ENCODE measurements at places on chromosomes 6 and 20. TPM values are rescaled to one million over a fixed set of nuclear protein-coding genes. Genes with fewer than 3 reads are reported as not detected.

DNA sequence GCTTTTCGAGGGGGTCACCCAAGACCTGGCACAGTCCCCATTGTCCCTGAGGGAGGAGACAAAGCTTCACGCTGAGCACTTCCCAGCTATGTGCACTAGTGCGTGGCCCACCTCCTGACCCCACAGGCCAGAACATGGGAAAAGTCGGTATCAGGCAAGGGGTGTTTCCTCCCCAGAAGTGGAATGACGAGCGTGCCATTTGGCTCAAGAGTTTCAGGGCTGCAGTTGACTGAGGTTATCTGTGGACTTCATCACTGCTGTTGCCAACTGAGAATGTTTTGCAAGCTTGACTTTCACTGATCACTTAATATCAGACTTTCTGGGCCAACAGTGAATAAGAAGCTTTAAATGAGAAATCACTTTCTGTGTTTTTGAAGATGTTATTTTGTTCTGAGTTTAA is 137.0 kb upstream of the AFDN start:
- no peaks in the 10 kb centered on the region for H3K36me3 ChIP-seq
- no peak overlapping the region for H3K4me3 ChIP-seq
- DNase-seq = no peak
- no peaks in the 10 kb centered on the region for H3K27me3 ChIP-seq

GRCh38 chr6:158591134-158591809 is 31.4 kb downstream of the TMEM181 start:
- no peaks in the 10 kb centered on the region for H3K4me1 ChIP-seq
- no peaks in the 10 kb centered on the region for H3K27me3 ChIP-seq
- DNase-seq = no peak
- no peak overlapping the region for H3K4me3 ChIP-seq

- peak overlapping the region; percentile 48 for H3K27ac ChIP-seq
- H3K36me3 ChIP-seq = no peaks in the 10 kb centered on the region
- H3K27me3 ChIP-seq = no peaks in the 10 kb centered on the region
These were observed 52.5 kb downstream of the BCAS1 start for GRCh38 chr20:54017846-54018245.

DNA sequence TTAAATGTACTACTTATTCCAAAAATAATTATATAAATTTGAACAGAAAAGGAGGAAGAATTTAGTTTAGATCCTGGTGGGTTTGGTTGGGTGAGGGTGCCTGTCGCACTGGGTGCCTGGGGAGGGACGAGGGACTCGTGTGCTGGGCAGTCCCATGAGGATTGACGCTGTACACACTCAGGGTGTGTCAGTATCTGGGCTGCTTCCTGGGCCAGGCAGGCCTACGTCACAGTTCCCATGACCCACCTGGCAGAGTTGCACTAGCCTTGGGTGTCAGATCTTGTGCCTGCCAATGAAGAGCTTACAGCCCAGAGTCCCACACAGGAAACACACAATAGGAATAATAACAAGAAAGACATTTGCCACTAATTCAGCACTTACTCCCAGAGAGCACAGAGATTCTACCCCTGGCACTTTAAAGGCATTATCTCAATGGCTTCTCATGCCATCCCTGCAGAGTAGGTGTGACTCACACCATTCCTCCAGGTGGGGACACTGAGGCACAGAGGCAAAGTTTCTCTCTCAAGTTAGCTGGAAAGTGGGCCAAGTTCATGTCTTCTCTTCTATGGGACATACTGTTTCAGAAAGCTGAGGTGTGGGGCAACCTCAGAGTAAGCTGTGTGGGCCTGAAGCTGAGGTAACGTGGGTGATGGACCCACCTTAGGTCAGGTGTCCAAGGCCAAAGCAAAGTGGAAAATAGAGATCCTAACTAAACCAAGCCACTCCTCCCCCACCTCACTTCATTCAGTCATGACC is 1.3 kb upstream of the SDCBP2 start:
- H3K36me3 ChIP-seq = peaks cover 5% of the 10 kb centered on the region
- H3K27ac ChIP-seq = peak overlapping the region; percentile 100
- H3K4me3 ChIP-seq = no peak overlapping the region
- H3K4me1 ChIP-seq = peaks cover 54% of the 10 kb centered on the region
- H3K27me3 ChIP-seq = no peaks in the 10 kb centered on the region

DNA sequence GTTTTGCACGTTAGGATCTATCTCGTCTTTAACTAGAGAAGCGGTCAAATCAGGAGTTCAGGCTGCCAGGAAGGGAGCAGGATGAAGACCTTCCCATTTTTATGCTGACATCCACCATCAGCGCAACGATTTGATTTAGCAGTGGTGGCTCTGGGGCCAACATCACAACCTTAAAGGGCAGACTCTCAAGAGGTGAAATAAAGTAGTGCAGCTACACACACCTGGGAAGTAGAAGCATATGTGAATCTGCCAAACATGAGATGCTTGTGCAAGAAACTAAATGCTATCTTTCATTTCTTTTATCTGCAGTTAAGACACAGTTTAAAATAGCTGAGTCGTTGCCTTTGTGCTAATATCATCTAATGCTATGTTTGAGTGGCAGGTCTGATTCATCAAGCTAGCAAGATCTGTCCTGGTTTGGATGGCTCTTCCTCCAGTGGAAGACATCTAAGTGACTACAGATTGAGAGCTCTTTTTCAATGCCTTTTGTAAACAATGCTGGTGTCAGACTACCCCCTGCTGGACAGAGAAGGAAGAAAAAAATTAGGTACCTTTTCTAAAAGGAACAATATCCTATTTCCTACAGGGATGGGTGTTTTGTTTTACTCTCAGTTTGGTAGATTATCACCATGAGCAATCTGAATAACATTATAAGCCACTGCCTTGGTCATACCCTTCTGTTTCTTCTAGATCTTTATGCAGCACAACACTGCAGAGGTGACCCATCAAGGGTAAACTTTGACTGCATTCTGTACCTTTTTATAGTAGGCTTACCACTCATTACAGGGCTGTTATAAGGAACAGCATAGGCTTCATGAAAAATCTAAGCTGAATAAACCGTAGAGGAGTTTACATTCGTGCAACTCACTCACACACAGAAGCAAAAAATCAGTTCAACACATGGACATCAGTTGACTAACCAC is 171.6 kb upstream of the FBXL4 start:
- no peak overlapping the region for H3K27ac ChIP-seq
- H3K4me3 ChIP-seq = no peak overlapping the region
- no peaks in the 10 kb centered on the region for H3K4me1 ChIP-seq
- DNase-seq = no peak
- H3K27me3 ChIP-seq = peaks cover 4% of the 10 kb centered on the region

DNA sequence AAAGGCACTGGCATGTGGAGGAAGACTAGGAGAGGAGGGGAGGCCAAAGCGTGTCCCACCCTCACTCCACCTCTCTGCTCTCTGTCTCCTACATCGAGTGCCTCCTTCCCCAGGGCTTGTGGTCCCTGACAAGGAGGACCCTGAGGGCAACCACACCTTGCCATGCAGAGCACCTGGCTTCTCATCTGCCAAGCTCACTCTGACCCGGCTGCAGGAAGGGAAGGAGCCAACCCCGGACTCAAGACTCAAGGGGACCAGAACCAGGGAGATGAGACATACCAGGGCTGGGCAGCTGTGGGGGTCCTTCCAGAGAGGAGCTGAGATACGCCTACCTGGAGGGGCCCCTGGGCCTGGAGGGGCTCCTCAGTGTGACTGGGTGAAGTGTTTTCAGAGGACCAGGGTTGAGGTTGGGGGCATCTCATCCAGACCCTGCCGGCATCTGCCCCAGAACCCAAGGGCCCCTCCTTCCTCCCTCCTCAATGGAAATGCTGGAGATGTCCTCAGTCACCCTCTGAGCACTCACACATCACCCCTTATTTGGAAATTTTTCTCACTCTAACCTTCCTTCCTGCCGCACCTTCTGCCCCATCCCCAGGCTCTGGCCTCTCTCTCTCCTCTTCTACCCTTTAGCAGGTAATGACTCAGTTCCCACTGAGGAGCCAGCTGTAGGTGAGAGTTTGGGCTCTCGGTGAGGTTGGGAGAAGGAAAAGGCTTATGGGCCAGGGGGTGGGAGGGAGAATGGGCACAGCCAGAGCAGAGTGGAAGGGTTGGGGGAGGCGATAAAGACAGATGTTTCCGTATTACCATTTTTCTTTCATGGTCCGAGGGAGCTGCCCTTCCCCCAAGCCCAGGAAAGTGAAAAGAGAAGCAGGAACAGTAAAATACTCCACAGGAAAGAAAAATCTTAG is 32.0 kb upstream of the POU5F1 start:
- peak overlapping the region; percentile 81 for H3K27ac ChIP-seq
- H3K4me1 ChIP-seq = peaks cover 34% of the 10 kb centered on the region
- DNase-seq = no peak

GRCh38 chr6:95819939-95820338 is 195.8 kb upstream of the FUT9 start:
- DNase-seq = no peak
- H3K27me3 ChIP-seq = no peaks in the 10 kb centered on the region
- no peaks in the 10 kb centered on the region for H3K36me3 ChIP-seq

GRCh38 chr6:88825856-88826255 is 137.6 kb downstream of the RNGTT start:
- no peaks in the 10 kb centered on the region for H3K27me3 ChIP-seq
- H3K4me3 ChIP-seq = no peak overlapping the region
- DNase-seq = no peak
- H3K4me1 ChIP-seq = no peaks in the 10 kb centered on the region

DNA sequence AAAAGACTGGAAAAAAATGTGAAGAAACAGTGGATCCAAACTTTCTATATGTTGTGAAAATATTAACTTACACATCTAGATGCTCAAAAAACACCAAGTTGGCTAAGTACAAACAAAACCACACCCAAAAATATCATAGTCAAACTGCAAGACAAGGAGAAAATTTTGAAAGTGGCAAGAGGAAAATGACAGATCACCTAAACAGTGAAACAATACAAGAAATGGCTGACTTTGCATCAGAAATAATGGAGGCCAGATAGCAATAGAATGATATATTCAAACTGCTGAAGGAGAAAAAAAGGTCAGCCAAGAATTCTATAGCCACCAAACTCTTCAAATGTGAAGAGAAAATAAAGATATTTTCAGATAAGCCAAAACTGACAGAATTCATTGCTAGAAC is 22.4 kb upstream of the UST start:
- no peaks in the 10 kb centered on the region for H3K27me3 ChIP-seq
- H3K27ac ChIP-seq = no peak overlapping the region
- no peak overlapping the region for H3K4me3 ChIP-seq
- no peak for DNase-seq
- no peaks in the 10 kb centered on the region for H3K4me1 ChIP-seq

- H3K27me3 ChIP-seq = no peaks in the 10 kb centered on the region
- no peak for DNase-seq
- no peak overlapping the region for H3K4me3 ChIP-seq
- H3K27ac ChIP-seq = no peak overlapping the region
These were observed 87.1 kb downstream of the CDC5L start for GRCh38 chr6:44474643-44475042.

GRCh38 chr6:38591439-38591838 is 48.3 kb downstream of the BTBD9 start:
- no peaks in the 10 kb centered on the region for H3K27me3 ChIP-seq
- H3K36me3 ChIP-seq = peaks cover 33% of the 10 kb centered on the region
- no peak overlapping the region for H3K27ac ChIP-seq
- DNase-seq = no peak

- no peak overlapping the region for H3K27ac ChIP-seq
- no peak overlapping the region for H3K4me3 ChIP-seq
- H3K27me3 ChIP-seq = no peaks in the 10 kb centered on the region
- peak; percentile 75 for DNase-seq
- no peaks in the 10 kb centered on the region for H3K4me1 ChIP-seq
- H3K36me3 ChIP-seq = no peaks in the 10 kb centered on the region
These were observed 103.6 kb downstream of the PAX1 start for GRCh38 chr20:21808863-21809664.

DNA sequence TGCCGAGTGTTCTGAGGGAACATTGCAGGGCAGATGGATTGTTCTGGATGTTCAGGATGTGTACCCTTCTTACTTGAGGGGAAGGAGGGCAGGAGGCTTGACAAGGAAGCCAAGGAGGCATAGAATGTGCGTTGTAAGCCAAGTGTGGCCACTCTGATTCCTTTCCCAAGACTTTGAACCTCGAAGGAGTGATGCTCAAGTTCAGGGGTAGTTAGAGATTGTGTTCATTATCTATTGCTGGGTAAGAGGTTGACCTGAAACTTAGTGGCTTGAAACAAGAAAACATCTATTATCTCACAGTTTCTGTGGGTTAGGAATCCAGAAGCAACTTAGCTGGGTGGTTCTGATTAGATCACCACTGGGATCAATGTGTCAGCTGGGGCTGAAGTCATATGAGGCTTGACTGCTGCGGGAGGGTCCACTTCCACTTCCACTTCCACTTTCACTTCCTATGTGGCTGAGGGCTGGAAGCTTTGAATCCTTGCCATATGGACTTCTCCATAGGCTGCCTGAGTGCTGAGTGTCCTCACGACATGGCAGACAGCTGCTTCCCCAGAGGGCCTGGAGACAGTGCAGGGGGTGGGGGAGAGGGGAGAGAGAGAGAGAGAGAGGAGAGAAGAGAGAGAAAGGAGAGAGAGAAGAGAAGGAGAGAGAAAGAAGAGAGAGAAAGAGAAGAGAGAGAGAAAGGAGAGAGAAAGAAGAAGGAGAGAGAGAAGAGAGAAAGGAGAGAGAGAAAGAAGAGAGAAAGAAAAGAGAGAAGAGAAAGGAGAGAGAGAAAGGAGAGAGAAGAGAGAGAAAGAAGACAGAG is 6.9 kb upstream of the CD40 start:
- no peak overlapping the region for H3K27ac ChIP-seq
- H3K27me3 ChIP-seq = peaks cover 10% of the 10 kb centered on the region
- no peak for DNase-seq
- H3K4me3 ChIP-seq = no peak overlapping the region

DNA sequence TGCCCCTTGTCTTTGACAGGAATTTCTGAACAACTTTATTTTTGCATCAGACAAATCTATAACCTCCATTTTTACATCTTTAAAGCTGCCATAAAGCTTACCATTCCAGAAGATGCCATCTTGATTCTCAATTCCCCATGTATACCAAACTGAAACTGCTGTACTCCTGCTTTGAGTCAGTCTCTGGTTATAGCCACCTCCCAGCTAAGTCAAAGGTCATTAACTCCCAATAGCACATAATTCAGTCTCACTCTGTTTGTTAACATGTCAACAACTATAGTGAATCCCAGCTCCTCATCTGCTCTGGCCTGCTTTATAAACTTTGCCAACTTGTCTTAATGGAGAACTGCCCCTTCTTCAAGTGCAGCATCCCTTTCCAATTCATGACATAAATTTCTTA is 343.6 kb downstream of the FRK start:
- no peak overlapping the region for H3K4me3 ChIP-seq
- H3K27ac ChIP-seq = no peak overlapping the region
- H3K4me1 ChIP-seq = no peaks in the 10 kb centered on the region
- no peaks in the 10 kb centered on the region for H3K27me3 ChIP-seq

Gene HLA-DRA
- 1,444 TPM for total RNA-seq

Gene C20orf204
- 1.9 TPM for total RNA-seq

Gene ZSWIM3
- total RNA-seq = 4.0 TPM

Gene IRAK1BP1
- 4.3 TPM for total RNA-seq

Gene EYA2
- 1.8 TPM for total RNA-seq

Gene SRF
- total RNA-seq = 33.6 TPM

All from upper lobe of right lung (tissue), 1 donor.